Heart left ventricle (tissue), 16 donors: ENCODE measurements at places on chromosomes 3 and 15. TPM values are rescaled to one million over a fixed set of nuclear protein-coding genes. Genes with fewer than 3 reads are reported as not detected.

PRR23C gene
- polyA plus RNA-seq, result not detected

C3orf70 gene
- 0.53 TPM for polyA plus RNA-seq

PRKAR2A gene
- polyA plus RNA-seq, result 10.6 TPM

DNA sequence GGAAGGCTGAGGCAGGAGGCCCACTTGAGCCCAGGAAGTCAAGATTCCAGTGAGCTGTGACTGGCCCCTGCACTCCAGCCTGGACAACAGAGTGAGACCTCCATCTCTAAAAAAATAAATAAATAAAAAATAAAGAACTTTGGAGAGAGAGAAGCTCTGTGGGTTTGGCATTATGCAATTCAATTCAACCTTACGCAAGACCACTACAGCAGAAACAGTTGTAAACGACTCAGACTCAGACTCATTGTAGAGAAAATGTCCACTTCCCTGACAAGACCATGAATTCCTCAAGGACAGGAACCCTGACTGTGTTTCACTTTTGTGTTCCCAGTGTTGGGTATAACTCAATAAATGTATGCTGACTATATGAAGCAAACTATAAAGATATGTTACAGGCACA lies 90.3 kb upstream of the C3orf80 start:
- H3K27me3 ChIP-seq, result no peaks in the 10 kb centered on the region
- peaks cover 14% of the 10 kb centered on the region for H3K4me1 ChIP-seq
- no peak for DNase-seq
- no peaks in the 10 kb centered on the region for H3K36me3 ChIP-seq

- no peak overlapping the region for H3K27ac ChIP-seq
- peaks cover 5% of the 10 kb centered on the region for H3K27me3 ChIP-seq
- no peak for DNase-seq
- no peak overlapping the region for H3K4me3 ChIP-seq
- no peaks in the 10 kb centered on the region for H3K4me1 ChIP-seq
- no peaks in the 10 kb centered on the region for H3K36me3 ChIP-seq
These were observed 65.8 kb downstream of the SCN11A start for GRCh38 chr3:38985981-38986380.

DNA sequence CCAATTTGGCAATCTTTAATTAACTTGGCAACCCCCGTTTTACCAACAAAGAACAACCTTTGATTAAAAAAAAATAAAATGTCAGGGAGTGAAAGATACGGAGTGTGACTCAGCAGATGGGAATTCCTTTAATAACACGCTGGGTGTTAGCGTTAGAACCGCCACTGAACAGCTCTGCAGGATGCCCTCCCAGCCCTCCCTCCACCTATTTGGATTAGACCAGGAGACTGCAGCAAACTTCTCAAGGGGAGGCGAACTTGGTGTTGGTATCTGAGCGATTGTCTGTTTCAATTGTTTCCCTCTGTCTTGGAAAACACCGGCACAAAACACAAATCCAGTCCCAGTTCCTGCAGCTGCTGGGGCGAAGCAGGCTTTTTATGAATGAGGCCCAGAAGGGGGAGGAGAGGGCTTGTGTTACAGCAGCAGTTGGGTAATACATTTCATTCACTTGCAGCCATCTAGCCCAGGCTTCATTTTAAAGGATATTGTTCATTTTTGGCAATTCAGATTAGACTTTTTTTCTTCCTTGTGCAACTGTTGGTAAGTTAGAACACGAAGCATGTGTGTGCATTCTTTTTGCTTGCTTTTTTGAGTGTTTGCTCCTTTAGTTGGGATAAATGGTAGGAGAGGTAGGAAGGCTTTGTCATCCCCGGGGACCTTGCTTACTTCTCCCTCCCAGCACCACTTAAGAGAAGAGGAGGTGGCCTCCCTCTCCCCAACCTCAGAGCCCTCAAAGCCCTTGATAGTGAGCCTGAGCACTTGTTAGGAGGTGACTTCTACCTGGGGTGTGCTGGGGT lies 152.3 kb downstream of the IGF1R start:
- H3K27ac ChIP-seq, result peak overlapping the region; percentile 11
- H3K4me1 ChIP-seq, result peaks cover 23% of the 10 kb centered on the region
- H3K27me3 ChIP-seq, result no peaks in the 10 kb centered on the region
- H3K4me3 ChIP-seq, result no peak overlapping the region
- no peak for DNase-seq
- H3K36me3 ChIP-seq, result no peaks in the 10 kb centered on the region
